ENCODE measurements at places on chromosomes 1 and 21. TPM values are rescaled to one million over a fixed set of nuclear protein-coding genes. Genes with fewer than 3 reads are reported as not detected.

DNA sequence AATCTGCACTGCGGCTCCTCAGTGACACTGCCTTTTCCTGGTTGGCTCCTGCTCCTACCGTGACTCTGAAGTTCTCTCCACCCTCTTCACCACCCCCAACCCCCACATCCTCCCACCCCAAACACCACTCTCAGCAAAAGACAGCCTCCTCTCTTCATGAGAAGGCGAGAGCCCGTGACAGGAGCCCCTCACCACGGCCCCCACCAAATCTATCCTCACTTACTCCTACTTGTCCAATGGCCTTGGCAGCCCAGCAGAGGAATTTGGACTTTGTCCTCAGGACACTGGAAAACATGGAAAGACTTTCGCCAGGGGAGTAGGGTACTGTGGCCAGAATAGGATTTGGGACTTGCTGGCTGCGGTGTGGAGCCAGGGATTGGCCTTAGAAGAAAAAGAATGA is 6.9 kb downstream of the TMEM125 start:
- H3K4me3 ChIP-seq: no peak overlapping the region
- no peak overlapping the region for H3K27ac ChIP-seq
- peaks cover 27% of the 10 kb centered on the region for H3K4me1 ChIP-seq
- no peaks in the 10 kb centered on the region for H3K27me3 ChIP-seq
- peaks cover 12% of the 10 kb centered on the region for H3K36me3 ChIP-seq

DNA sequence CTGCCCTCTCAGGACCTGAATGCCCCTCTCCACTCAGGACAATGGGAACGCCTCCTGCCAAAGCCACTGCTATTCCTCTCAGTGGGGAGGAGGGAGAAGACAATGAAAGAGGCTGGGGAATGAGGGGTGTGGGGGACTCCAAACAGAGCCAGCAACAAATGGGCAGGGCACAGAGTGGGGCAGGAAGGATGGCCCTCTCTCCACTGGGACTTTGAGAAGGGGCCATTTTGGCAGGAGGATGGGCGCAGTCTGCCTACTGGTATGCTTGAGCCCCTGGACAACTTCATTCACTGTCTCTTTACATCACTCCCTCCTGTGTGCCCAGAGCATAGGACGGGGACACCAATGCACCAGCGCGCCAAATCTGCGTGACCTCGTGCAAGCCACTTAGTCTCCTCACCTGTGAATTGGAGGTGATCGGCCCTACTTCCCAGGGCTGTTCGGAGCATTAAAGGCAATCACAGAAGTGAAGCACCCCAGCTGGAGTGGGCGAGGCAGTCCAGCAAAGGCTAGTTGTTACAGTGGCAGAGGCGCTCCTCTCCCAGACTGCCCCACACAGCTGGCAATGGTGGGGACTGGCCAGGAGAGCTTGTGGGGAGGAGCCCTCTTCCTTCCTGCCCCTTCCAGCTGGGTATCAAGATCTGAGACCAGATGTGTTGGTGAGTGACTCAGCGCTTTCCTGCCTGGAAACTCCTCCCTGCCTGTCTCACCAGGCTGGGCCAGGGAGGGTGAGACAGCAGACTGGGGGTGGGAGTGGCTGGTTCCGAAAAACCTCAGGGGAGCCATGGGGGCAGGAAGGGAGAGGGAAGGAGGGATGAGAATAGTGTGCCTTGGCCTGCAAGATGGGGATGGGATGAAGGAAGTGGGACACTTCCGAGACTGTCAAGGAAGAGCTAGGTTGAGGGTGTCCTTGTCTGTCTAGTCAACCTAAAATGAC is 22.4 kb upstream of the SYNC start:
- no peaks in the 10 kb centered on the region for H3K36me3 ChIP-seq
- no peak overlapping the region for H3K27ac ChIP-seq
- no peak overlapping the region for H3K4me3 ChIP-seq
- peaks cover 14% of the 10 kb centered on the region for H3K4me1 ChIP-seq
- no peak for DNase-seq

DNA sequence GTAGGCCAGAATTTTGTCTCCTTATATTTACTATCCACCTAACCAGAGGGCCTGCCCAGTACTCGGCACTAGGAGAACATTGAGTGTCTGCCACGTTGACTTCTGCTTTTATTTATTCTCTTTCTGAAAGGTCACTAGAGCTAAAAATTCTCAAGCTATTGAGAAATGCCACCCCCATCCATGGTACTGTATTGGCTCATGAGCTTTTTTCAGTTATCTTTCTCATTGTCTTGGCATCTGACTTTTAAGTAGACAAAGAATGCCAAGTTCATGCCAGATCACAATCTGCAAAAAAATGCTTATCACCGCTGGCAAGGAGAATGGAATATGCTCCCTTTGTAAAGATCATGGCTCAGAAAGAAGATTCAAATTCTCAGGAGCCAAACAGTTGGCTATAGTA is 49.8 kb upstream of the MROH9 start:
- DNase-seq: no peak
- H3K4me3 ChIP-seq: no peak overlapping the region
- H3K27me3 ChIP-seq: no peaks in the 10 kb centered on the region
- H3K27ac ChIP-seq: no peak overlapping the region

GRCh38 chr21:31750843-31751242 is 18.9 kb upstream of the SCAF4 start:
- no peaks in the 10 kb centered on the region for H3K27me3 ChIP-seq
- no peaks in the 10 kb centered on the region for H3K4me1 ChIP-seq
- no peak overlapping the region for H3K27ac ChIP-seq
- no peak for DNase-seq
- H3K4me3 ChIP-seq: no peak overlapping the region

DNA sequence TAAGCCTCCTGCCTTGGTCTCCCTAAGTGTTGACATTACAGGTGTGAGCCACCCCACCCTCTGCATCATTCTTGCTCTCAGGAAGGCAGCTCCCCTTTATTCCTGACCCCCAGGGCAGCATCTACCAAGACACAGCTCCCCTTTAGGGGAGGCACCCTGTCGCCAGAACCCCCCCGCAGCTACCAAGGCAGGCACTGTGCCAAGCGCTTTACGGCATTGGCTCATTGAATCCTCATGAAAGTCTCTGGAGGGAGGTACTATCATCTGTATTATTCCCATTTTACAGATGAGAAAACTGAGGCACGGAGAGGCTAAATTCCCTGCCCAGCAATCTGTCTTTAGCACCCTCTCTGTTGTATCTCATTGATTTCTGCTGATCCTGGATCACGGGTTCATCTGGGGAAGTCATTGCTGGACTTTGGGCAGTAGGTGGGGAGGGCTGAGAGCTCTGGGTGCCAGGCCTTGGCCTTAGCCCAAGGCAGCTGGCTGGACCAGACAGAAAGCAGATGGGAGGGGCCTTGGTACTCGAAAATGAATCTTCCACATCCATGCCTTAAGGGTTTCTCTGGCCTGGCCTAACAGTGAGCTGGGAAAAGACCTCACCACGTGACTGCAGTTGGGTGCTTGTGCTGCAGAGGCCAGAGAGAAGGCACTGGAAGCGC is 5.9 kb downstream of the PLOD1 start:
- DNase-seq: no peak
- no peak overlapping the region for H3K27ac ChIP-seq
- H3K27me3 ChIP-seq: no peaks in the 10 kb centered on the region
- peaks cover 9% of the 10 kb centered on the region for H3K4me1 ChIP-seq

DNA sequence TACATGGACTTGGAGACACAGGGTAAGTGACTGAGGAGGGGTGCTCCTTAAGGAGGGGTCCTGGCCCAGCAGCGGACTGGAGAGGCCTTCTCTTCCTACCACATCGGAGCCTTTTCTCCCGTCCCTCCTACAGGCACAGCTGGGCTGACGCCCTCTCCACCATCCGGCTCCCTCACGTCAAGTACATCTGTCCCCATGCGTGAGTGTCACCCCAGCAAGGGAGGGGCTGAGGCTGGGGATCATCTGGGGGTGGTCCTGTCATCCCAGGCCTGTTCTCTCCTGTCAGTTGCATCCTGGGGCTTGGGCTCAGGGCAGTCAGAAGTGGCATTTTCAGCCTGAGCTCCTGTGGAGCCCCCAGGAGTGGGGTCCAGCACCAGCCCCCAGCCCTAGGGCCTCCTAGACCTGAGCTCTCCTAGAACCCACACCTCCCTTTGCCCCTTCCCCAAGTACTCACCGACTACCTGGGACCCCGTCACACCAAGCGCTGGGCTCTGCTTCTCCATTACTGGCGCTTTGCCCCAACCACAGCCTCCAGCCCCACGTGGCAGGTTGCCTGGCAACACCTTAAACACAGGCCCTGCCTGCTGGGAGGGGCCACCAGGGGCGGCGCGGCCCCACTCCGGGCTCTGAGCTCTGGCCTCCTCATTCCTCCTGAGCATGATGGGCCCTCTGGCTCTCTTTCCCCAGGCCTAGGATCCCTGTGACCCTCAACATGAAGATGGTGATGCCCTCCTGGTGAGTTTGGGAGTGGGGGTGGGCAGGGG is 2.3 kb downstream of the LYPLA2 start:
- peak overlapping the region; percentile 26 for H3K27ac ChIP-seq
- peak; percentile 79 for DNase-seq
- H3K36me3 ChIP-seq: peaks cover 55% of the 10 kb centered on the region
- peaks cover 30% of the 10 kb centered on the region for H3K4me1 ChIP-seq

DNA sequence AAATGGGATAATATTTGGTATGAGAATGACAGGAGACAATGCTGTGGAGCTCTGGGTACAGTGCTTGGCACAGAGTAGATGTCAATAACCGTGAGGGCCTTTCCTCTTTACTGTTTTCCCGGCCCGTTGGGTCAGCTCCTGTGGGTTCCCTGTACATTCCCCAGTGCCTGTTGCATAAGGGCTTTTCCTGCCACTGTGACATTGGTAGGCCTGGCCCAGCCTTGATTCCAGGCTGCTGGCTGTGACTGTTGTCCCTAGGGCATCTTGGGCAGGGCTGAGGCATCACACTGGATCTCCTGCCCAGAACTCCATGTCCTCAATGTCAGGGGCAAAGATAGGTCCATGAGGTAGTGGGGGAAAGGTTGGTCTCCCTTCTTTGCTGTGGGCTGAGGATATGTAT is 25.8 kb upstream of the MYCL start:
- H3K36me3 ChIP-seq: no peaks in the 10 kb centered on the region
- H3K4me3 ChIP-seq: no peak overlapping the region
- H3K27me3 ChIP-seq: no peaks in the 10 kb centered on the region
- H3K27ac ChIP-seq: no peak overlapping the region
- DNase-seq: no peak
- H3K4me1 ChIP-seq: peaks cover 5% of the 10 kb centered on the region

DNA sequence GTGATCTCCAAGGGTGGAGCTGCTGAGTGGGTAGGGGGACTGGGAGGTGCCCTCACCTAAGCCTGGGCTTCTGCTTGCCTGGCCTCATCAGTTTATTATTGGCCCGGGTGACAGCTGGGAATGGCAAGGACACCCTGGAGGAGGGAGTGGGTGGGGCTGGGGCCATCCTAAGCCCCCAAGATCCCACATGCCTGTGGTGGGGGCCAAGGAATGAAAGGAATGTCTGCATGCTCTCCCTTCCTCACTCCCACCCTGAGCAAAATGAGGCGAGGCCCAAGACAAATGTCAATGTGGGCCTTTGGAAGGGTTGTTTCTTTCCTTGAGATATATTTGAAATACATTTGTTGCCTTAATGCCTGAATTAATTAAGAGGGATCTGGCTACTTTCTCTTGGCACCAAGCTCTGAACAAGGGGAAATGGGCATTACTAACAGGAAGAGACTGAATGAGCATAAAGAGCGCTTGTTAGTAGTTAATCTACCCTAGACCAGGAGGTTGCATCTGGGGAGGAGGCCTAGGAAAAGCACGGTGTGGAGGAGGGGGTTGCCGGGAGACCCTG is 19.7 kb upstream of the CHI3L1 start:
- no peaks in the 10 kb centered on the region for H3K27me3 ChIP-seq
- no peak overlapping the region for H3K27ac ChIP-seq
- no peak for DNase-seq
- H3K4me1 ChIP-seq: peaks cover 4% of the 10 kb centered on the region

TRIM45 gene
- 0.30 TPM for total RNA-seq

TIE1 gene
- 71.6 TPM for total RNA-seq

CLEC20A gene
- not detected for total RNA-seq

HAO2 gene
- 0.30 TPM for total RNA-seq

TARDBP gene
- 154 TPM for total RNA-seq

PRDM16 gene
- total RNA-seq: 13.5 TPM

SMIM11 gene
- 8.7 TPM for total RNA-seq

MYOM3 gene
- not detected for total RNA-seq

SPRR2G gene
- total RNA-seq: not detected

LCK gene
- 25.1 TPM for total RNA-seq
